ENCODE measurements at places on chromosomes 2 and 18. TPM values are rescaled to one million over a fixed set of nuclear protein-coding genes. Genes with fewer than 3 reads are reported as not detected.

- no peak for DNase-seq
Observed at GRCh38 chr18:39454866-39455265, 1889.3 kb upstream of the CELF4 start.

- no peak for DNase-seq
Observed at GRCh38 chr2:128452536-128453530, 134.2 kb upstream of the HS6ST1 start.

The MC2R gene
- total RNA-seq = not detected

The DNER gene
- 126 TPM for total RNA-seq

GRCh38 chr2:211944572-211944971 is 594.0 kb downstream of the ERBB4 start:
- no peak for DNase-seq

DNA sequence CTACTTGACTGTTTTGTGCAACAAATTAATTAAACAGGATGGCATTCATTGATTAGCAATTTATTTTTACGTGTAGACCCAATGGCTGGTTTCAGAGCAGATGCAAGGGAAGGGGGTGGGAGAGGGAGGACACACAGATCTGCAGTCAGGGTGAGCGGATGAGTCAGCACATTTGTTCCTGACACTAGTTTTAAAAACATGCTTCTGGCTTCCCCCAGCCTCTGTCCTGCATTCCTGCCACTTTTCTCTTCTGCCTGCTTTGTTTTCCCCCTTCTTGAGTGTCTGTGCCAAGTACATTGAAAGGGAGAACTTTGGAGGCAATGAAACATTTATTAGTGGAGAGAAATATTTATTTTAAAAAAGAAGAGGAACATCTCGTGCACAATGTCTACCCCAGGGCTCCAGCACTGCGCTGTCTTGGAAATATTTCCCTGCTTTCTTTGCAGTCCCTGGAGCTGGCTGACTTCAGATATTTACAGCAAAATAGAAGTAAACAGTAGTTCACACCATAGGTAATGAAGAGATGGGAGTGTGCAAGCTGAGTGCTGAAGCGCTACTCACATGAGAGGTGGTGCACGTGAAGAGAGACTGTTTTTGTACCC is 52.2 kb downstream of the NRP2 start:
- DNase-seq = peak; percentile 83

DNA sequence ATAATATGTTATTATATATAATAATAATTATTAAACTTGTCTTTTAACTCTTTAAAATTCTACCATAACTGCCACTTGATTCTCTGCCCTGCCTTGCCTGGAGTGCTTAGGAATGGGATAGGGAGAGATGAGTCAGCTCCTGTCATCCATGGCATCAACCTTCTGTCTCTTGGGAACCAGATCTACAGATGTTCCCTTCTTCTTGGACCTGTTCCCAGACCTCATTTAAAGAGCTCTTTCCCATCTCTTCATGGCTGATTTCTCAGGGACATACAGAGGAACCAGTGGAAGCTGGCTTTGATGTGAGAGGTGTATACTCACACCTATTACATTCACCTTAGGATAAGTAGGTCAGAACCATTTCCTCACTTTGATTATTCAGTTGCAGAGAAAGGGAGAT is 155.3 kb upstream of the MYO3B start:
- peak; percentile 95 for DNase-seq

DNA sequence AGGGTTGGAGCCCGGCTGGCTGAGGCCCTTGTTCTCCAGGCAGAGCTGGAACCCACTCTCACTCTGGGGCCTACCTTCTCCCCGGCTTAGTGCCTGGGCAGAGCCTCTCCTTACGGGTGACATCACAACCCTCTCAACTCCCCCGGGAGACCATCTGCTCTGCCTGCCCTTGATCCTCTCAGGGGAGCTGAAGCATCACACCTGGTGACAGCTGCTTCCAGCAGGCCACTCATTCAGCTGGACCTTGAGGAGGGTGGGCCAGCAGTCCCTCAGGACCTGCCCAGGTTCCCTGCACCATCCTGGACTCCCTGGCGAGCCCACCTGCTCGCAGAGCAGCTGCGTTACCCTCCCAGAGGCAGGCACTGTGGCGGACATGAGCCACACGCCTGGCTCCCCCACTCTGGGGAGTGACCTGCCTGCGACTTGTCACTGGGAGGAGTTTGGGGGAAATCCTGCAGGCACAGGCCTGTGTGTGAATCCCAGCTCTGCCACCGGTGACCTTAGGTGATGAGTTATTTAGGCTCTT is 13.1 kb downstream of the HS6ST1 start:
- DNase-seq = no peak

- no peak for DNase-seq
Observed at GRCh38 chr2:233006648-233007047, 6.4 kb downstream of the NGEF start.

The PDE1A gene
- 0.36 TPM for total RNA-seq

The ABI2 gene
- 35.6 TPM for total RNA-seq

- DNase-seq = no peak
Observed at GRCh38 chr2:15818318-15818753, 122.0 kb upstream of the MYCN start.

DNA sequence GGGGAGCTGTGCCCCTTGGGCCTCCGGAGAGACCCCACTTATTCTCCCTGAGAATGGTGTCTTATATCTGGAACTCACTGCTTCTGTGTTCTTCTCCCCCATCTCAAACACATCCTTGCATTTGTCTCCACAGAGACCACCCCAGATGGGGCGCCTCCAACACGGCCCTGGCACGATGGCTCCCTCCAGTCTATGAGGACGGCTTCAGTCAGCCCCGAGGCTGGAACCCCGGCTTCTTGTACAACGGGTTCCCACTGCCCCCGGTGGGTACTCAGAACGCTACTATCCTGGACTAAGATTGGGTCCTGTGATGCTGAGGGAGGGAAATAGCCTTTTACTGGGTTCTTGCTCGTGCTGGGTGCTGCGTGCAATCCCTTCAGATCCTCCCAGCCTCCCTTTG is 40.3 kb downstream of the TPO start:
- DNase-seq = no peak

- DNase-seq = no peak
Observed at GRCh38 chr2:159860581-159861310, 62.7 kb upstream of the CD302 start.

DNA sequence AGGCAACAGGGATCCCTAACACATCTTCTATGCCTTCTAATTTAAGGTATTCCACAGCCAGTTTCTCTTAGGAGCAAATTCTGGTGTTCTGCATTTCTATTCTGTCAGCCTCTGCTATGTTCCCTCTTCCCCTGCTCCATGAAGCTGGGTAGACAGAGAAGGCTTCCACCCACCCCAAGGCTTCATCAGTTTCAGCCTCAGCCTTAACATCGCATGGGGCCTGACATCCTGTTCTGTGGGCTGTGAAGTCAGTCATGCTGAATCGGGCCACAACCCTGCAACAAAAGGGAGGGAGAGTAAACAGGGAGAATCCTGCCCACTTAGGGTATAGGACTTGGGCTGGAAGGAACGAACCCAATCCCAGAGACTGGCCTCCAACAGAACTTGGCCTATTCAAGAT is 70.6 kb upstream of the PPM1B start:
- no peak for DNase-seq

The LINC00305 gene
- total RNA-seq = not detected

The CHRNG gene
- total RNA-seq = not detected

Data from RPMI7951 (cell line).